ENCODE measurements at places on chromosomes 7 and 10. TPM values are rescaled to one million over a fixed set of nuclear protein-coding genes. Genes with fewer than 3 reads are reported as not detected.

GRCh38 chr7:55206235-55207029, 158.7 kb upstream of the LANCL2 start:
- DNase-seq: no peak
- H3K4me1 ChIP-seq: no peaks in the 10 kb centered on the region

DNA sequence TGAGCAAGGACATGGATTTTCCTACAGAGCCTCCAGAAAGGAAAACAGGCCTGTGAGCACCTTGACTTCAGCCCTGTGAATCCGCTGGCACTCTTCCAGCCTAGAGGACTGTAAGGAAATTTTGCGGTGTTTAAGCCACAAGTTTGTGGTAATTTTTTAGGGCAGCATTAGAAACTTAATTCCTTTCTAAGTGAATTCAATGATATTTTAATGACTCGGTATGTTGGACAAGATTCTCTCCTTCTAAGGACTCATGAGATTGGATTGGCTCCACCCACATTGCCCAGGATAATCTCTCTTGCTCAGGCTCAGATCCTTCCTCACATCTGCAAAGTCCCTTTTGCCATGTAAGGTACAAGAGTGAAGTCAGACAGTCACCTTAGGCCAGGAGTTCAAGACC, 4.5 kb downstream of the LYZL2 start:
- H3K27me3 ChIP-seq: no peaks in the 10 kb centered on the region
- DNase-seq: no peak
- H3K36me3 ChIP-seq: no peaks in the 10 kb centered on the region
- H3K4me1 ChIP-seq: no peaks in the 10 kb centered on the region

The CTBP2 gene
- total RNA-seq: 111 TPM

DNA sequence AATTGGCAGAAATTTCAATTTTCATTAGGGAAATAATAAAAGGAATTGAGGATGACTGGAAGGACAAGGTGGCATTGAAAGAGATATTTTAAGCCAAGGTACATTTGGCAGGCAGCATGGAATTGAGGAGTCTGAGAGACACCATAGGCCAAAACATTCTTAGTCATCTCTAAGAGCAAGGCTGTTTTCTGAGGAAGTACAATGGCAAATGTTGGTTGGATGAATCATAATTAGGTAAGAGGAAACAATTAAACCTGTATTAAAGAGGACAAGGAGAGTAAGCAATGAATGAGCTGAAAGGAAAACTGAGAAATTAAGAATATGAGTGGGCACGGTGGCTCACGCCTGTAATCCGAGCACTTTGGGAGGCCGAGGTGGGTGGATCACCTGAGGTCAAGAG, 86.3 kb downstream of the MRPL32 start:
- no peak overlapping the region for H3K27ac ChIP-seq
- H3K27me3 ChIP-seq: no peaks in the 10 kb centered on the region
- no peaks in the 10 kb centered on the region for H3K4me1 ChIP-seq
- H3K4me3 ChIP-seq: no peak overlapping the region

The IL15RA gene
- 13.9 TPM for total RNA-seq

The AS3MT gene
- total RNA-seq: 2.0 TPM

GRCh38 chr7:155344270-155344617, 46.6 kb downstream of the INSIG1 start:
- no peak overlapping the region for H3K4me3 ChIP-seq
- H3K27me3 ChIP-seq: no peaks in the 10 kb centered on the region
- no peak overlapping the region for H3K27ac ChIP-seq
- no peaks in the 10 kb centered on the region for H3K36me3 ChIP-seq
- H3K4me1 ChIP-seq: no peaks in the 10 kb centered on the region
- DNase-seq: no peak

The RARRES2 gene
- total RNA-seq: 104 TPM

The SFTPD gene
- 1.7 TPM for total RNA-seq

- no peaks in the 10 kb centered on the region for H3K4me1 ChIP-seq
- no peaks in the 10 kb centered on the region for H3K36me3 ChIP-seq
- H3K27me3 ChIP-seq: no peaks in the 10 kb centered on the region
- H3K4me3 ChIP-seq: no peak overlapping the region
- DNase-seq: no peak
- no peak overlapping the region for H3K27ac ChIP-seq
Measured at GRCh38 chr10:9510626-9511025, 1456.1 kb downstream of the GATA3 start.

The PNLIPRP1 gene
- not detected for total RNA-seq

DNA sequence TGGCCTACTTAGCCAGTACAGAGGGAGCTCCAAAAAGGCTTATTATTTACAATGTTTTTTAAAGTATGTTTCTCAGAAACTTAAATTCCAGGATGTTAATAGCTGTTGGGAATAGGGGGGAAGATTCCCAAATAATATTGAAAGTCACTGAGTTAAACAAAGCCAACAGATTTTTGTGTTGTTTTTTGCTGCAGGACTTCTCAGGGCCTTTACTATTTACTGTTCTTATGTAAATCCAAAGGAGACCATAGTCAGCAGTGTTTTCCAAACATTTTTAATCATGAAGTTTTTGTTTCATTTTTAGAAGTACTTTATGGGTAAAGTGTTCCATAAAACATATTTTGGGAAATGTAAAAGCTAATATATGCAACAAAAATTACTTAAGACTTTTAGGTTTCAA, 100.4 kb upstream of the GSDME start:
- no peak overlapping the region for H3K27ac ChIP-seq
- no peaks in the 10 kb centered on the region for H3K4me1 ChIP-seq
- no peak overlapping the region for H3K4me3 ChIP-seq
- DNase-seq: no peak
- H3K36me3 ChIP-seq: no peaks in the 10 kb centered on the region
- no peaks in the 10 kb centered on the region for H3K27me3 ChIP-seq

- no peaks in the 10 kb centered on the region for H3K36me3 ChIP-seq
- no peak for DNase-seq
- no peak overlapping the region for H3K27ac ChIP-seq
- no peaks in the 10 kb centered on the region for H3K4me1 ChIP-seq
- H3K4me3 ChIP-seq: no peak overlapping the region
Measured at GRCh38 chr7:91492773-91493172, 228.5 kb downstream of the FZD1 start.

DNA sequence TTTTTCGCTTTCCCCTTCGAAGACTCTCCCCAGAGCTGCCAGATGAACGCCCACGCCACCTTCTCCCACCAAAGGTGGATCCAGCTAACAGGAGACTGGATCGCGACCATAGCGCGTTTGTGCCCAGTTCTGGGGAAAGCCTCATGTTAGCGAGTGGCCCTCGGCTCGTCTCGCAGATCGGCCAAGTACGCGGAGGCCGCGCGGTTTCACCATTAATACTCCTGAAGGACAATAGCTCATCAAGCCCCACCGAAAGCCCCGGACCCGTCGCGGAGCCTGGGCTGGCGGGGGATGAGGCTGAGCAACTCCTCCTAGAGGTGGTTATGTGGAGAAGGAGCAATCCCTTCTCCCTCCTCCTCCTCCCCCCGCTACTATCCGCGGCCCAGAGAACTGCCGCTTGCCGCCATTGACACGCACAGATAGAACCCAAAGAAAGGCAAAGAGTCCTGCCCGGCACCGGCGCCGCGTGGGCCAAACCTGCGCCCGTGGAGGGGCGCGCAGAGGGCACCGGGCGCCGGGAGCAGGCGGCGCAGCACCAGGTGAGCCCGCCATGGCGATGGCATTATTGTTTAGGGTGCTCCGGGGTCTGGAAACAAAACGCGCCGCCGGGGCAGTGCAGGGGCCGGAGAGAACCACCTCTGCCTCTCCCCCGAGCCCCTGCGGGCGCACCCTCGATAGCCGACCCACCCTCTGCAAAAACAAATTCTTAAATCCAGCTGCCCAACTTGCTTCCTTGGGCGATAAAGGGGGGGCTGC, at the start of gene MACROH2A2:
MACROH2A2 (plus strand) TSS at position 385 of the 756 bp plus-strand sequence. CDS start 22,813 bp downstream, outside the sequence.
- H3K27ac ChIP-seq: peak within 1 kb of the TSS; percentile 35
- H3K4me1 ChIP-seq: peaks cover under 1% of the 10 kb centered on the region
- peak within 1 kb of the TSS; percentile 71 for H3K4me3 ChIP-seq
- peak; percentile 87 for DNase-seq
- no peaks in the 10 kb centered on the region for H3K36me3 ChIP-seq

DNA sequence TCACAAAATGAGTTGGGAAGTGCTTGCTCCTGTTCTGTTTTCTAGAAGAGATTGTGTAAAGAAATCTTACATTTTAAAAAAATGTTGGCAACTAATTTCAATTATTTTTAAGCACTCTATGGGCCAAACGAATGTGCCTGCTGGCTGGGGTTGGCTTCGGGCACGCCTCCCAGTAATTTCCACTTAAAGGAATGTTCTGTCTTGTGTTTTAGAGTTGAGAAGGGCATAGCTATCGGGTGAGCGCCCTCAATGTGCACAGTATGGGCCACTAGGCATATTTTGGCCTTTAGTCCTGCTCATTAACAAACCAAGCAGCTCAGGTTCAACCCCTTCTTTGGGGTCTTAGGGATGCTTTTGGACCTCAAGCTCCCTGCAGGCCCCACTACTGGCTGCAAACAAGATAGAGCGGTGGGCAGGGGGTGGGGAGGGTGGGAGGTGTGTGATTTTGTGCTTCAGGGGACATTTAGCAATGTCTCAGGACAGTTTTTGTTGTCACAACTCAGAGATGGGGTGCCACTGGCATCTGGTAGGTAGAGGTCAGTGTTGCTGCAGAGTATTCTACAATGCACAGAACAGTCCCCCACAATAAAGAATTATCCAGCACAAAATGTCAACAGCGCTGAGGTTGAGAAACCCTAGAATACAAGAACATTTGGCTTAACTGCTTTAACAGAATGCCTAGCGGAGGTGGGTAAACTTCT, 40.7 kb downstream of the TACC2 start:
- no peaks in the 10 kb centered on the region for H3K4me1 ChIP-seq
- H3K27me3 ChIP-seq: no peaks in the 10 kb centered on the region
- no peak overlapping the region for H3K27ac ChIP-seq
- no peak for DNase-seq
- no peak overlapping the region for H3K4me3 ChIP-seq

DNA sequence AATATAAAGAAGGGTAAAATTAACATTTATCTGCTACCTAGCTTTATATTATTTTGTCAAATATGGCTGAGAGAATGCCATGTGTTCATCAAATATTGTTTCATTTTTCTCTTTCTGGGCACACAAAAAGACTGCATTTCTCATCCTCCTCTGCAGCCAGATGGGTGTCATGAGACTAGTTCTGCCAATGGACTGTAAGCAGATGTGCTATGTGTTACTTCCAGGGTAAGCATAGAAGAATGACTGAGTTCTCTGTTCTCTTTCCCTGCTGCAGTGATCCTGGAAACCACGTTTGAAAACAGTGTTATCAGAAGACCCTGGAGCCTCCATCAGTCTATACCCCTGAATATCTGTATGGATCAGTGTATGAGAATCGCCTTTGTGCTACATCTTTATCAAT, 24.1 kb upstream of the SLK start:
- no peak for DNase-seq
- H3K4me1 ChIP-seq: no peaks in the 10 kb centered on the region
- no peak overlapping the region for H3K27ac ChIP-seq

The NEUROG3 gene
- total RNA-seq: not detected

The GIMAP7 gene
- 43.6 TPM for total RNA-seq

- no peaks in the 10 kb centered on the region for H3K4me1 ChIP-seq
- H3K4me3 ChIP-seq: no peak overlapping the region
- no peaks in the 10 kb centered on the region for H3K36me3 ChIP-seq
- no peak for DNase-seq
- H3K27ac ChIP-seq: no peak overlapping the region
- no peaks in the 10 kb centered on the region for H3K27me3 ChIP-seq
Measured at GRCh38 chr7:91657483-91658071, 222.9 kb downstream of the MTERF1 start.

- H3K4me1 ChIP-seq: peaks cover 3% of the 10 kb centered on the region
- H3K36me3 ChIP-seq: no peaks in the 10 kb centered on the region
- no peaks in the 10 kb centered on the region for H3K27me3 ChIP-seq
- no peak overlapping the region for H3K4me3 ChIP-seq
Measured at GRCh38 chr7:95478272-95479037, 7.3 kb upstream of the ASB4 start.

Data from kidney (tissue), 22 donors.